ENCODE measurements at places on chromosomes 6 and 20. TPM values are rescaled to one million over a fixed set of nuclear protein-coding genes. Genes with fewer than 3 reads are reported as not detected.

DNA sequence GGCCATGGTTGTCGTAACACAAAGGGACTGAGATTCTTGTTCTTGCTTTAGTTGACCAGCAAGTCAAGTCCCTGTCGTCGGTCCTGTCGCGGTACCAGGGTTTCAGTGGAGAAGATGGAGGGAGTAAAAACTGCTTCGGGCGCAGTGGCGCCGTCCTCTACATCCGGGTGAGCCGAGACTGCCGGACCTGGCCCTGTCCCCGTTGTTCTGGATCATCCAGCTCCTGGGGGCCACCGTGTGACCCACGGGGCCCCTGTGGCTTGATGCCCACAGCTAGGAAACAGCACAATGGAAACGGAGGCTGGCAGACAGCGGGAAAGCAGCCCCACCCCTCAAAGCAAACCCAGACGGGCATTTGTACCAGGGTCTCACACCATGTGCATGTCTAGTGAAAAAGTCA is 15.0 kb downstream of the MTG2 start:
- no peaks in the 10 kb centered on the region for H3K4me1 ChIP-seq
- H3K36me3 ChIP-seq, result peaks cover 50% of the 10 kb centered on the region
- H3K27ac ChIP-seq, result no peak overlapping the region
- no peaks in the 10 kb centered on the region for H3K27me3 ChIP-seq

The PSMB9 gene
- 24.0 TPM for total RNA-seq

The TOX2 gene
- total RNA-seq, result 19.4 TPM

The HLA-DQB1 gene
- 5.8 TPM for total RNA-seq

The TGM6 gene
- total RNA-seq, result not detected

The CDC25B gene
- total RNA-seq, result 43.1 TPM

GRCh38 chr20:51514836-51515235 is 27.7 kb downstream of the NFATC2 start:
- H3K4me3 ChIP-seq, result no peak overlapping the region
- no peaks in the 10 kb centered on the region for H3K27me3 ChIP-seq
- no peak overlapping the region for H3K27ac ChIP-seq

DNA sequence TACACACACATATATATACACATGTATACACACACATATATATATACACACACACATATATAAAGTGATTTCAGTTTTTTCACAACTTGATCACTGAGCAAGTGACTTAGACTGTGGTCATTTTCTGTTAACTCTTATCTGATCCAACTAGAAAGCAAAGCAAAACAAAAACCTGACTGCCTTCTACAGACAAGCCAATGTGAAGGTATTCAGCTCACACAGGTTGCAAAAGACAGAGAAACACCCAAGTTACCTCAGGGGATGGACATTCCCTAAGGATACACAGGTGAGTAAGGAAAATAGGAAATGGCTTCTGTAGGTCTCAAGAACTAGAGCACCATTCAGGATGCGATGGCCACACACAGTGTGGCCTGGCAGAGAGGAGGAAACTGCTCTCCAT is 58.4 kb upstream of the IER3 start:
- no peaks in the 10 kb centered on the region for H3K4me1 ChIP-seq
- H3K27me3 ChIP-seq, result no peaks in the 10 kb centered on the region
- H3K27ac ChIP-seq, result no peak overlapping the region
- no peak for DNase-seq
- H3K36me3 ChIP-seq, result no peaks in the 10 kb centered on the region

GRCh38 chr6:70277470-70277869 is 25.4 kb downstream of the COL9A1 start:
- DNase-seq, result no peak
- no peak overlapping the region for H3K4me3 ChIP-seq
- peaks cover 8% of the 10 kb centered on the region for H3K27me3 ChIP-seq
- no peak overlapping the region for H3K27ac ChIP-seq

GRCh38 chr6:106099235-106099537 is 13.1 kb downstream of the PRDM1 start:
- peaks cover 17% of the 10 kb centered on the region for H3K27me3 ChIP-seq
- DNase-seq, result peak; percentile 83
- H3K36me3 ChIP-seq, result no peaks in the 10 kb centered on the region
- peak overlapping the region; percentile 43 for H3K4me3 ChIP-seq
- peaks cover 9% of the 10 kb centered on the region for H3K4me1 ChIP-seq
- no peak overlapping the region for H3K27ac ChIP-seq

DNA sequence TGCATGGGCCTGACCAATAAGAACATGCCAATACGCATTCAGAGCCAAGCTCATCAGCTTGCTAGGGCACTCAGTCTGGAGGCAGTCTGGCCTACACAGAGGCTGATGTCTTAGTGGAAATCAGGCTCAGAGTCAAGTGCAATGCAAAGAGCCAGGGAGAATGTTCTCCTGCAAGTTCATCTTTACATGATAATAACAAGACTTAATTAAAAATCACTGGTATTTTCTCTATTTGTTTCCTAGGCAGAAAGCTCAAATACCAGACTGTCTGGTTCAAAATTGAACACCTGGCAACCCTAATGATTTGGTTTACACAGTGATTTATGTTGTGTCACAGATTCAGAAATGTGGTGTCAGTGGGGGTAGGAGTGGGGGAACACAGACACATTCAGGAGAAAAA is 689.3 kb upstream of the FLRT3 start:
- no peak overlapping the region for H3K27ac ChIP-seq
- no peaks in the 10 kb centered on the region for H3K4me1 ChIP-seq
- no peaks in the 10 kb centered on the region for H3K36me3 ChIP-seq
- no peak for DNase-seq

DNA sequence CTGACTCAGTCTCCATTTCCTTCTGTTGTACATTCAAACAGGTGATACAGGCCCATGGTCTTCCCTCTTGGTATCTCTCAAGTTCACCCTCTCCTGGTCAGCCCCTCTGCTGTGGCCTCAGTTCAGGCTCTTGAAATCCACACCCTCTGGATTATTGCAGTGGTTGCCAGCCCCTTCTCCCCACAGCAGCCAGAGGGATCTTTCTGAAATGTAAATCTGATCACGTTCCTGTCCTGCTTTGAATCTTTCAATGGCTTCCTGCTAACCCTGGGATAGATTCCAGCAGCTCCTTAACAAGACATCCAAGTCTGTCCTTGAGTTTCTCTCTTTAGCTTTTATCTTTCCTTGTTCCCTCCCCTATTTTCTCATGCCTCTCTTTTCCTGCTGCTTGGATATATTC is 22.2 kb downstream of the CHMP4B start:
- no peak overlapping the region for H3K4me3 ChIP-seq
- H3K4me1 ChIP-seq, result peaks cover 89% of the 10 kb centered on the region
- H3K36me3 ChIP-seq, result no peaks in the 10 kb centered on the region
- H3K27ac ChIP-seq, result no peak overlapping the region
- H3K27me3 ChIP-seq, result no peaks in the 10 kb centered on the region

DNA sequence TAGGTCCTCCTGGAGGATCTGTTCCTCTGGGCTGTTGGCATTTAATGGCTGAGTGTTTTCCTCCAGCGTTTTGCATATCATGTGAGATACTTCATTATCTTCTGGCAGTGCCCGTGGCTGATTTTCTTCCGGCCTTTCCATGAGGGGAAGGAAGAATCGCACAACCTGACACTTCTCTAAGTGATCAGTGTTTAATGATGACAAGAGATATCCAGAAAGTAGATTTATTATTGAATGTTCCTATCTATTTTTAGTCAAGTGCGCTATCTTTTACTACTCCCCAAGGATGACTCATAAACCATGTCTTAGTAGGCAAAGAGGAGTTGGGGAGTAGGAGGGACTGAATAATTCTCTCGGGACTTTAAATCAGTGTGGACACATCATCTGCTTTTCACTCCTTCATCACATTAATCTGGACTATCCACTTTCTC is 149.7 kb downstream of the PLCB4 start:
- H3K4me1 ChIP-seq, result peaks cover 50% of the 10 kb centered on the region
- H3K27me3 ChIP-seq, result no peaks in the 10 kb centered on the region
- H3K27ac ChIP-seq, result peak overlapping the region; percentile 79
- DNase-seq, result no peak

DNA sequence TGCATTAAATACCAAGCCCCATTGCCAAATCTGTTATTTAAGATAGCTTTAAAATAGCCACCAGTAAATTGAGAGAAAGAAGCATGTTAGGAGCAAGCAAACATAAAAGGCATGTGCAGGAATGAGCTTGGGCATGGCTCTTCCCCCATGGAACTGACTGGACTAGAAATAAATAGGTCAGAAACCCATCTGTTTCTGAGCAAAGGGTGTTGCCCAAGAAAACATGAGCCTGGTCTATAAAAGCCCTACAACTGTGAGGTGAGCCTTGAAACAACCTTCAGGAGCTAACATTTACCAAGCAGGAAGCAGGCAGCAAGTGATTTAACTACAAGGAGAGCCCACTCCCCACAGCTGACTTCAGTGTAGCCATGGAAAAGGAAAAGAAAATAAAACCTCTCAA is 126.3 kb downstream of the C6orf118 start:
- no peak overlapping the region for H3K4me3 ChIP-seq
- H3K27me3 ChIP-seq, result no peaks in the 10 kb centered on the region
- no peak for DNase-seq
- H3K4me1 ChIP-seq, result no peaks in the 10 kb centered on the region
- H3K27ac ChIP-seq, result no peak overlapping the region

GRCh38 chr6:33693186-33694105 is 18.1 kb downstream of the UQCC2 start:
- H3K36me3 ChIP-seq, result peaks cover 88% of the 10 kb centered on the region
- no peak overlapping the region for H3K27ac ChIP-seq
- H3K4me3 ChIP-seq, result no peak overlapping the region
- no peak for DNase-seq
- H3K4me1 ChIP-seq, result peaks cover 69% of the 10 kb centered on the region

DNA sequence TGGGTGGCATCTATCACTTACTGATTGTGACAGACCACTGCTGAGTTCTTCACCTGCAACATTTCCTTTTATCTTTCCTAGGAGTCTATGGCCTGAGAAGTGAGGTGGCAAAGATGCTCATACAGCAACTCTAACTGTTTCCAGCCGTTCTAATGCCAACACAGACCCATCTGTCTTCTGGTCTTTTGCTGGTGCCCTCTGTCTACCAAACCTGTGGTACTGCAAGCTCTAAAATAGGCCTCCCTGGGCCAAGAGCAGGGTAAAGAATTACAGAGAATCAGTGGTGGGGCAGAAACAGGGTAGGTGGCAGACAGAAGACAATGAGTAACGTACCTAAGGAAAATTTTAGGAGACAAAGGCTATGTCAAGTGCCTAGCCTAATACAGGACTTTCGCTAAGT is 611.0 kb upstream of the FLRT3 start:
- no peaks in the 10 kb centered on the region for H3K27me3 ChIP-seq
- H3K36me3 ChIP-seq, result no peaks in the 10 kb centered on the region
- H3K4me1 ChIP-seq, result peaks cover 5% of the 10 kb centered on the region

GRCh38 chr20:52880259-52880658 is 91.9 kb upstream of the TSHZ2 start:
- H3K27me3 ChIP-seq, result no peaks in the 10 kb centered on the region
- H3K36me3 ChIP-seq, result no peaks in the 10 kb centered on the region
- H3K4me1 ChIP-seq, result no peaks in the 10 kb centered on the region
- H3K4me3 ChIP-seq, result no peak overlapping the region

The LAMA5 gene
- 257 TPM for total RNA-seq

DNA sequence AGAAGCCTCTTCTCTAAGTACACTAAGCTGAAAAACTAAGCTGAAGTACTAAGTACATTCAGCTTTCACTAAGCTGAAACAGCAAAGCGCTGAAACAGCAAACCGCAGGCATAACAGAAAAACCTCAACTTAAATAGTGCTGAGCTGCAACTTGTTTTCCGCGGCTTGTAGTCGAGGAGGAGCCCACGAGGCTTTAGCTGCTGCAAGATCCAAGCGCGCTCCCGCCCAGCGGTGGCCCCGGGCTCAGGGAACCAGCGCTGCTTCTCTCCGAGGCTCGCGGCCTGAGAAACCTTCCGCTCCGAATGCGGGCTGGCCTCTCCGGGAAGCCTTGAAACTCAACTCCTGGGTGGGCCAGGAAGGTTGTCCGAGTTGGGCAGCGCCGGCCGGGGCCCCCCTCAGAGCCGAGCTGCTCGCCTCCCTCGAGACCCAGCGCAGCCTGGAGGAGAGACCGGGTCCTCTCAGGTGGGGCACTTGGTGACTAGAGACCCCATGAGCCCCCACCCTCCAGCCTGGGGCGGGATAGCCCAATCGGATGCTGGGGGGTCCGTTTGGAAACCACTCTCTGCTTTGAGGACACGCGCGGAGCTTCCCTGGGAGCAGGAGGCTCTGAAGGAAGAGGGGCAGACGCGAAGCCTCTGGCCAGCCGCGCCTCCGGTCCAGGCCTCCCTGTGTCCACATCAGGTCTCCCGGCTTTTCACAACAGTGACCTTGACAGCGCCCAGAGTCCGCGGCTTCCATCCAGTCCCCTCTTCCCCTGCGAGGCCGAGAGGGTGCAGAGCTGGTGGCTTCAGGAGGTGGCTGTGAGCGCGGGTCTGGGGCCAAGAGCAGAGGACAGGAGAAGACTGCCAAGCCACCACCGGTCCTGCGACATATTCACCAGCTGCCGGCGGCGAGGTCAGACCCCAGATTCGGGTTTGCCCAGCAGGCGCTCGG is 38.1 kb upstream of the HLA-E start:
- no peak overlapping the region for H3K27ac ChIP-seq
- H3K36me3 ChIP-seq, result no peaks in the 10 kb centered on the region
- no peak for DNase-seq
- peaks cover 95% of the 10 kb centered on the region for H3K27me3 ChIP-seq

DNA sequence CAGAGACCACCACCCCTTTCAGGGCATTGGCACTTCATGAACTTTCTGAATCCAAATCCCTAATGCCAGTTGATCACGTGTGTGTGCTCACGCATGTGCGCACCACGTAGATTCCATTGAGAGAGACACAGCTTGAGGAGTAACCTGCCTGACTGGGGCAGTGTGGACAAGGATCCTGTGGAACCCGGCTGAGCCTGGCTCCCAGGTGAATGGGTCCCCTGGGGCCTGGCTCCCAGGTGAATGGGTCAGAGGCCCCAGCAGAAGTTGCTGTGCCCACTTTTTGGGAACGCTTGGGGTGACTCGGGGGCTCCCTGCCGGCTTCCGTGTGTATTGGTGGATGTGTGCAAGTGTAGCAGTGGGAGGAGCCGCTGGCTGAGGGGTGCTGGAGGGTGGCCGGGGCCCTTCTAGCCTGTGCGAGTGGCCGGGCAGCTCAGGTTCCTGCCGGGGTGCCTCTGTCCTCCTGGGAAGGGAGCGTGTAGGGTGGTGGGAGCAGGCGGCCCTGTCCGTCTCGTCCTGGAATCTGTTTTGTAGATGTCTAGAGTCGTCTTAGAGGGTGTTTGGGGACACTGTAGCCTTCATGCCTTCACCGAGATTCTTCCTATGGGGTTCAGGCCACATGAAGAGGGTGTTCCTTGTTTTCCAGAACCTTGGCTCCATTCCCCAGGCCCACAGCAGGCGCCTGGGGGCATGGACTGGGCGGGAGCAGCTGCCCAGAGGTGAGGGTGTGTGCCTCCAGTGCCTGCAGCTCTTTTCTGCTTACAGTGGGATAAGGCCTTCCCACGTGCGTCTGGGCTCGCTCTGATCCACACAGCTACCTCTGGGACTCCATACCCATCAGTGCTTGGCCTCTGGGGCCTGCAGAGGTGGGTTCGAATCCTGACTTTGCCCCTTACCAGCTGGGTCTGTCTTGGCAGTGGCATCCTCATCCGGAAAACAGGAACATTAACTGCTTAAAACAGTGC is 3.2 kb downstream of the RBM38 start:
- no peaks in the 10 kb centered on the region for H3K27me3 ChIP-seq
- DNase-seq, result no peak
- H3K36me3 ChIP-seq, result peaks cover 8% of the 10 kb centered on the region
- H3K4me1 ChIP-seq, result peaks cover 92% of the 10 kb centered on the region
- H3K27ac ChIP-seq, result peak overlapping the region; percentile 95
- peak overlapping the region; percentile 84 for H3K4me3 ChIP-seq

GRCh38 chr6:168242111-168242939 is 77.3 kb downstream of the DACT2 start:
- H3K4me3 ChIP-seq, result no peak overlapping the region
- no peaks in the 10 kb centered on the region for H3K36me3 ChIP-seq
- H3K27ac ChIP-seq, result no peak overlapping the region

Measured in esophagus muscularis mucosa (tissue), 4 donors.